ENCODE measurements at places on chromosomes 2 and 18. TPM values are rescaled to one million over a fixed set of nuclear protein-coding genes. Genes with fewer than 3 reads are reported as not detected.

VWA3B gene
- not detected for total RNA-seq

FBXO48 gene
- 0.72 TPM for total RNA-seq

MEIS1 gene
- 18.8 TPM for total RNA-seq

TRABD2A gene
- total RNA-seq, result 5.1 TPM

TEX44 gene
- not detected for total RNA-seq

RUFY4 gene
- not detected for total RNA-seq

CPLX4 gene
- total RNA-seq, result not detected

NEU4 gene
- not detected for total RNA-seq

NRP2 gene
- 151 TPM for total RNA-seq

WDR43 gene
- 144 TPM for total RNA-seq

MYO5B gene
- total RNA-seq, result 0.27 TPM

OR6B3 gene
- not detected for total RNA-seq

Data from thoracic aorta endothelial cell (primary cell).